NCI-H1105 (cell line): ENCODE measurements at places on chromosomes 13 and 19.

DNA sequence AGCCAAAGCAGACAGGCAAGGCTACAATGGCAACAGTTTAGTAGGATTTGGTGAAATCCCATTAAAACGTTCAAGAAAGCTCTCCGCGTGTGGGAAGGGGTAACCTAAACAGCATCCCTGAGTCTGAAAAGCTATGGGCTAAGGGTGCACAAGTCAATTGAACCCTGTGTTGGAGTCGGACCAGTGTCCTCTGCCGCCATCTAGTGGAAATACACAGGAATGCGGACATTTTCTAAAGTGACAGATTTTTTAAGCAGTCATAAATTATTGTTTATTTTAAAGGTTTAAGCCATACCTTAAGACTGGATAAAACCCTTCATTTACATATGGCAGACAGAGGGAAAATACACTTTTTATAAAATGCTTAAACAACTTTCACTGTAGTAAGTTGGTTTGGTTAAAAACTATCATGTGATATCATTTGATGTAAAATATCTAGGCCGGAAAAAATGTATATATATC lies 26.5 kb upstream of the LSM14A start:
- peak; percentile 29 for DNase-seq

GRCh38 chr19:53875602-53876325 lies 6.2 kb upstream of the PRKCG start:
- no peak for DNase-seq

DNA sequence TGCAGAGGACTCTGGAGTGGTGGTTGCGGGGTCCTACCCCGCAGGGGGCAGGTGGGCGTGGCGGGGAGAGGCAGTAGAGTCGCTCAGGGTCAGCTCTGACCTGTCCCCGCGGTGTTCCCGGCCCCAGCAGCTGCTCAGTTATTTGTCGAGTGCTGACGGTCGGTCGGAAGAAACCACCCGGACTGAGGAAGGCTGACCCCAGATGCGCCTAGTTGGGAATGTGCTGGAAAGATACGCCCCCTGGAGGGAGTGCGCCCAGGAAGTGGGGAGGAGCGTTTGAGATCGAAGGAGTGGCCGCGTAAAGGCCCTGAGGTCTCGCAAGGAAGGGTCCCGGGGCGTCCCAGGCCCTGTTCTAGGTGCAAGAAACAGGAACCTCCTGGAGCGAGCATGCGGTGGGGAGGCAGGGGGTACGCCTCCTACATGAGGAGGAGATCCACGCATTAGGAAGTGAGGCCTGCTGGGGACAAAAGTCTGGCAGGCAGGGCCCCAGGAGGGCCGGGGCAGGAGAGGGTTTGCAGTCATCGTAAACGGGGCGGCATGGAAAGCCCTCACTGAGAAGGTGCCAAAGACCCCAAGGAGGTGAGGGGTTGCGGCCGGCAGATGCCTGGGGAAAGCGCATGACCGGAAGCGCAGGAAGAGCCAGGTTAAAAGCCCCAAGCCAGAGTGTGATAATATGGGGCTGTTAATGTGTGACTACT lies 9.2 kb downstream of the CCDC8 start:
- no peak for DNase-seq

- DNase-seq = no peak
These were observed 78.2 kb downstream of the FNDC3A start for GRCh38 chr13:49053906-49054305.

GRCh38 chr19:6047741-6048251 lies 62.5 kb downstream of the RFX2 start:
- DNase-seq = no peak

DNA sequence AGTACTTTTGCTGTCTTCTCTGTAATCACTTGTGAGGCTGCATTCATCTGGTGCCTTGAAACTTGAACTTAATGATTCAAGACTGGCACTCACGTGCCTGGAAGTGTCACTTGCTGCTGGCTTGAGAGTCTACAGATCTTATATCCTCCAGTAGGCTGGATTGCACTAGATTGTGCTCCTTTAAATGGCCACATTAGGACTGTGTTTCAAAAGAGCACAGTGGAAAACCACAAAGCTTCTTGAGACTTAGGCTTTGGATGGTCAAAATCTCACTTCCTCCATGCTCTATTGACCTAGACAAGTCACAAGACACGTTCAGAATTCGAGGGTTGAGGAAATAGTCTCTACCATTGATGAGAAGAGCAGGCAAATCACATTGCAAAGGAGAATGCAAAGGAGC lies 1278.8 kb upstream of the MIR17HG start:
- DNase-seq = no peak

- no peak for DNase-seq
These were observed 1.1 kb upstream of the ZNF581 start for GRCh38 chr19:55642153-55643002.

DNA sequence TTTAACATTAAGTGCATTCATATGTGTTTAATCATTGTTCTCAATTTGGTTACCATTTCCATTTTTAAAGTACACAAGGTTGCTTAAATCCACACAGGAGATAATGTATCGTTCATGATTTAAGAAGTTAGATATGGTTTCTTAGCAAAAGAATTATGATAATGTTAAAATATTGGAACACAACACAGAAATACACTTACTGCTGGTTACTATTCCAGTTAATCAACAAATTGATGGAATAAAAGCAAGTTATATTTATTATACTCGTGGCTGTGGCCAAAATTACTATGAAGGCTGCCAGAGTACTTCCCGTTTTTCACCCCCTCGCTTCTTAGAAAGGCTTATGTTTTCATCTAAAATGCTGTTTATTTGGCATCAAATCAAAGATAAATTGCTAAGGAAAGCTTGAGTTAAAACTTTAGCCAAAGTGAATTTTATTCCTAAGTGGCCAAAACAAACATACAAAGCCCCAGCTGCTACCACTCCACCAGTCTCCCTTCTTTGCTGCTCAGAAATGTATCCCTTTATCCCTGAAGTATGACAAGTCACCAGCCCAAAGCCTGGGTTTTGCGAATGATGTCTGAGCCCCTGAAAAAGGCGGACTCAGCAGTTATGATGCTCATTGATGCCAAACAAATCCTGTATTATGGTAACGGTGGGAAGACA lies 27.7 kb downstream of the LCP1 start:
- no peak for DNase-seq

DNA sequence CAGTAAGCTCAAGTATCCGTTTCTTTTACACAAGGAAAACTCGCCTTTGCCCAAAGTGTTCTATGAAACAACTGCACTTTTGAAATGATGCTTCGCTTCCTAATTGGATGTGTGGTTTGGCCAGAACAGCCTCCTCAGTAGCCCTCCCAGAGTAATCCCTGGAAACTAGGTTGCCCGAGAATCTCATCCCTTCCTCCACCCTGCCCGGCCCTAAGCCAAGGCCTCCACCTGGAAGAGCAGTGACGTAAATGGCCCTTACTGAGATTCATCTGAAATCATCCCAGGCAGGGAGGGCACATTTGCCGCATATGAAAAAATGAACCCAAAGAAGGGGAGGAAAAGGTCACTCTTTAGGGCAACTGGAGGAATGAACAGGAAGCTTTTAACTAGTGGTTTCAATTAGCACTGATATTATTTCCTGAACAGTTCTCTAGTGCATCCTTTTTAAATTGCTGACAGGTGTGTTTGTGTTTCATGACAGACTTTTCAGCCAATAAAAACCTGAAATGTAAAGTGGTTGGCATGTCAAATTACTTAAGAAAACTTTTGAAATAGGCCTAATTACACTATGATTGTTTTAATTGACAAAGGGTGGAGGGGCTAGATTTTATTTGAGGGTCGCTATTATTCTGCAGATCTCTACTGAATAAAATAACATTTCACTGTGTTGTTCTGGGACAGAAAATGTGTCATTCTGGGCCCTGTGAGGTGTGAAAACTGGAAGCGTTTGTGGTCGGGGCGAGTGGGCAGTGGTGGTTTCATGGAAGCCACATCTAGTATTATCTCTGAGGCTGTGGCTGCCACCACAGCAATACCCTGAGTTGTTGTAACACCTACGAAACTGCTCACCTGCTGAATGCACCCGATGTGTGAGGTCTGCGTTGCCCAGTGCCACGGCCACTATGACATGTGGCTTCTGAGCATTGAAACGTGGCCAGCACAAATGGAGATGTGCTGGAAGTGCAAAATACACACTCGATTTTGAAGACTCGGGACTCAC lies 112.1 kb downstream of the ZIC5 start:
- no peak for DNase-seq

GRCh38 chr13:45042539-45042938 lies 53.2 kb downstream of the GPALPP1 start:
- DNase-seq = no peak

- DNase-seq = no peak
These were observed 766 bp downstream of the LRRC25 start for GRCh38 chr19:18396471-18397241.

DNA sequence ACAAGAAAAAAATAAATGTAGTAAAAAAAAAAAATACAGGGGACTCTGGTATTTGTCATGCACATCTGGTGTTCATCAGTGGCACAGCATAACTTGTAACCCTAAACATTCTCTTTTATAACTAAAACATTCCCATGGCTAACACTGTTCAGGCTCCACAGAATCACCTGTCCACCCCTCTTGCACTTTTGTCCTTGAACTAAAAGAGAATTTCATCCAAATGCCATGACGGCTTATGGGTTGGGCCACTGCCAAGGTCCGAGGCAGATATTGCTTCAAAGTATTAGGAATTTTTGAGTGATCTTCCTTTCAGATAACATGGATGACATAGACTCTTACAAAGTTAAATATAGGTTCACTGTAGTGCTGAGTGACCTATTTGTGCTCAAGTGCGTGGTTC lies 25.7 kb upstream of the SERP2 start:
- no peak for DNase-seq

DNA sequence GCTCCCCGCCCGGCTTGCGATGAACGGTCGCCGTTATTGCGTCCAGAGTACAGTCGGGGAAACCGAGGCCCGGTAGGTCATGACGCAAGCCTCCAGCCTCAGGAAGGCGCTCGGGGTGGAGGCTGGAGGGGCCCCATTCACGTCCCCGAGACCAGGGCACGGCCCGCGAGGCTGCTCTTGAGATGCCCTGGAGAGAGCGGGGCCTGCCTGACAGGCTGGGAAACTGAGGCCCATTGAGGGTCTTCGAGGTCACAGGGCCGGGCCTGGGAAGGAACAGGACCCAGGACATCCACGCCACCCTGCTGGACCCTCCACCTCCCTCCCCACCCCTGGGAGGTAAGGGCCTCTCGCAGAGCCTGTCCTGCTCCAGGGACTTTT lies 367 bp downstream of the NDUFS7 start:
- no peak for DNase-seq

GRCh38 chr13:77430377-77430951 lies 103.6 kb upstream of the MYCBP2 start:
- DNase-seq = no peak

GRCh38 chr13:29196409-29197074 lies 376.4 kb downstream of the MTUS2 start:
- DNase-seq = no peak

GRCh38 chr13:111610081-111610480 lies 289.6 kb downstream of the TEX29 start:
- DNase-seq = no peak

GRCh38 chr19:44723299-44723951 lies 24.5 kb downstream of the CEACAM16 start:
- no peak for DNase-seq

GRCh38 chr19:6481541-6482342 lies at the start of gene DENND1C:
Gene DENND1C, minus strand, starts transcription at chr19:6481787. Its CDS starts 92 bp downstream, at chr19:6481695.
- DNase-seq = no peak

GRCh38 chr19:19551853-19552192 lies 13.8 kb downstream of the CILP2 start:
- DNase-seq = no peak
